Activated CD4-positive, alpha-beta T cell treated with anti-CD3 and anti-CD28 coated beads, Interleukin-2, amount 10 ng/mL, durations not matched to agents 7 days and 5 days (primary cell): ENCODE measurements at places on chromosomes 7 and 10. TPM values are rescaled to one million over a fixed set of nuclear protein-coding genes. Genes with fewer than 3 reads are reported as not detected.

The ZNF467 gene
- total RNA-seq: 0.32 TPM

The SPDYE1 gene
- total RNA-seq: not detected

The CCL26 gene
- total RNA-seq: not detected

The NEURL1 gene
- 1.1 TPM for total RNA-seq

The JCAD gene
- total RNA-seq: 0.12 TPM

The ZNF33B gene
- total RNA-seq: 34.9 TPM

The NACAD gene
- not detected for total RNA-seq

The LARP4B gene
- 101 TPM for total RNA-seq

The SLC18A2 gene
- total RNA-seq: not detected

The AKR1D1 gene
- total RNA-seq: not detected

The PLAC9 gene
- not detected for total RNA-seq

The CHRM2 gene
- not detected for total RNA-seq

The SPAG6 gene
- total RNA-seq: 0.57 TPM

The UCMA gene
- total RNA-seq: not detected

The LIPJ gene
- not detected for total RNA-seq

The COL13A1 gene
- not detected for total RNA-seq

The DMBT1 gene
- total RNA-seq: not detected

The GBX1 gene
- not detected for total RNA-seq

The GIMAP1 gene
- total RNA-seq: 19.6 TPM

The NFKB2 gene
- 81.8 TPM for total RNA-seq

The ACSM6 gene
- total RNA-seq: not detected

The UNCX gene
- total RNA-seq: not detected

The HOXA6 gene
- not detected for total RNA-seq

The CABCOCO1 gene
- total RNA-seq: not detected

The CNPY1 gene
- not detected for total RNA-seq
